Midbrain (tissue), 1 donor: ENCODE measurements at places on chromosomes 11 and 22.

GRCh38 chr11:121575250-121575962 lies 122.6 kb upstream of the SORL1-AS1 start:
- peak; percentile 63 for DNase-seq

DNA sequence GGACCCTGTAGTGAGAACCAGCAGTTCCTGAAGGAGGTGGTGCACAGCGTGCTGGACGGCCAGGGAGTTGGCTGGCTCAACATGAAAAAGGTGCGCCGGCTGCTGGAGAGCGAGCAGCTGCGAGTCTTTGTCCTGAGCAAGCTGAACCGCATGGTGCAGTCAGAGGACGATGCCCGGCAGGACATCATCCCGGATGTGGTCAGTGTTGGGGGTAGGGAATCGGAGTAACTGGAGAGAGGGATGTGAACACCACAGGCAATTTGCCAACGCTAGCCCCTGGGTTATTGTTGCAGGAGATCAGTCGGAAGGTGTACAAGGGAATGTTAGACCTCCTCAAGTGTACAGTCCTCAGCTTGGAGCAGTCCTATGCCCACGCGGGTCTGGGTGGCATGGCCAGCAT lies 19.9 kb downstream of the MADD start:
- DNase-seq: no peak

DNA sequence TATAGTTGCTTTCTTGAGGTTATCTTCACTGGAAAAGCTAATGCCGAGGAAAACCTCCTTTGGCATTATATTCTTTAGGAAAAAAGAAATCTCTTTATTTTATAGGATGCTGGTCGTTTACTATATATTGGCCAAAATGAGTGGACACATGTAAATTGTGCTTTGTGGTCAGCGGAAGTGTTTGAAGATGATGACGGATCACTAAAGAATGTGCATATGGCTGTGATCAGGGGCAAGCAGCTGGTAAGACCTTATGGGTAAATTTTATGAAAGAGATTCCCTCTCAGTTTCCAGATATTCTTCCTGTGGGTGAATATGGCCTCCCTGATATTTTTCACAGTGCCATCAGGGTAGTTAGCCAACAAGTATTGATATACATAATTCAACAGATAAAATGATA lies 29.4 kb upstream of the TTC36 start:
- DNase-seq: no peak

- DNase-seq: no peak
Measured at GRCh38 chr11:84234011-84234410, 947.8 kb upstream of the CCDC90B start.

- DNase-seq: no peak
Measured at GRCh38 chr22:34842630-34843029, 223.3 kb upstream of the ISX start.

- DNase-seq: no peak
Measured at GRCh38 chr22:22022255-22022840, 39.8 kb upstream of the TOP3B start.

DNA sequence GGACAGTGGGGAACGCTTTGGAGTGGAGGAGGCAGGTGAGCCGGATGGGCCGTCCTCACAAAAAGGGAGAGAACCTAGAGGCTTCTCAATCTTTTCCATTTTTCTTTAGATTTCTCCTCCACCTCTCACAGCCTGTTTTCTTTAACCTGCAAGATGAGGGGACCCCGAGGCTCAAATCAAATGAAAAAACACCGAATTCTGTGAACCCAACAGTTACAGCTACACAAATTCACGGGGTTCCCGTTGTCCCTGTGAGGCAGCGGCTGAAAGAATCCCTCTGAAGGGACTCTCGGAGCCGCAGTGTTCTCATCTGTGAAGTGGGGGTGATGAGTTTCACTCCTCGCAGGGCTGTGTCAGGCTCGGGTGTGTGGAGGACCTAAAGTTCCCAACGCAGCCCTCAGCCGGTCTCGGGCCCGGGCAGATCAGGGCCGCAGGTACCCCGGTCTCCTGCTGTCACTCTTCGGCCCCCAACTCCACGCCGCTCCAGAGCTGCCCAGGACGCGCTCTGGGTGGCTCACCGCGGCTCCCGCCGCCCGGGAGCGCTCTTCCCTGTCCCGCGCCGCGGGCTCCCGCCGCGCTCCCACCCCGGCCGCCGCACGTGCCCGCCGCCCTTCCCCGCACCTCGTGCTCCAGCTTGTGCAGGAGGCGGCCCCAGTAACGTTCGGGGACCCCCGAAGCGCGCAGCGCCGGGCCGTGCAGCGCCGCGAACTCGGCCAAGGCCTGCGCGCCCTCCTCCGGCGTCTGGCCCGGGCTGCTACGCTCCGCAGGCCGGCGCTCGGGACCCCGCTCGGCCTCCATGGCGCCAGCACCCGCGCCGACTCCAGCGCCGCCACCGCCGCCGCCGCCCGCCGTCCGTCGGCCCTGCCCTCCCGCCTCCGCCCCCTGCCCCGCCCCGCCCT lies at the start of gene TTLL12:
Gene TTLL12 (minus strand): TSS at position 863 of the 899 bp plus-strand sequence. CDS start 65 bp downstream, at position 798.
- DNase-seq: peak; percentile 20

DNA sequence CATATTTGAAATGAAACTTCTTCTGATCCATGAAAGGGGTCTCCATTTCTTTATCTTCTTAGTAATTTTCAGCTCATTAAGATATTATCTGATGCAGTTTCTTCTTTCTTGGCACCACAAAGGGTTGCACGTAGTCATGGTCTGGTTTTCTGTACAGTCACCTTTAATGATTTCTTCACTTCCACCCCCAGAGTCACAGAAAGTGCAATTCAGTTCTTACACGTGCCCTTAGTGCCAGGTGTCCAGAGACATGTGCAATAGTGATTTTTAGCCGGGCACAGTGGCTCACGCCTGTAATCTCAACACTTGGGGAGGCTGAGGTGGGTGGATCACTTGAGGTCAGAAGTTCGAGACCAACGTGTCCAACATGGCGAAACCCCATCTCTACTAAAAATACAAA lies 202.8 kb upstream of the MTNR1B start:
- no peak for DNase-seq

- DNase-seq: no peak
Measured at GRCh38 chr11:114964676-114965214, 286.4 kb downstream of the NXPE2 start.

DNA sequence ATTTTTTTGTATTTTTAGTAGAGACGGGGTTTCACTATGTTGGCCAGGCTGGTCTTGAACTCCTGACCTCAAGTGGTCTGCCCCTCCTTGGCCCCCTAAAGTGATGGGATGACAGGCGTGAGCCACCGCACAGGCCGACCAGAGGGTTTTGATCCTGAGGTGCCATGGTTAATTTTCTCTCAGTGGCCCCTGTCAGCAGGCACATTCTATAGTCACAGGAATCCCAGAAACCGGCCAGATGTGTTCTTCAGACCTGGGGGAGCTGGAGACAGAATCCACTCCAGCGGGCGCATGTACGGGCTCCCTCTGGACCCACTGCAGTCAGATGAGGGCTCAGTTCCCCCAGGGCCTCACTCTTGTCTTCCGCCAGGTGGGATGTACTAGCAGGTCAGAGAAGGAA lies 17.0 kb downstream of the IGLL1 start:
- DNase-seq: no peak

GRCh38 chr22:50299785-50300619 lies 7.4 kb downstream of the PLXNB2 start:
- no peak for DNase-seq

DNA sequence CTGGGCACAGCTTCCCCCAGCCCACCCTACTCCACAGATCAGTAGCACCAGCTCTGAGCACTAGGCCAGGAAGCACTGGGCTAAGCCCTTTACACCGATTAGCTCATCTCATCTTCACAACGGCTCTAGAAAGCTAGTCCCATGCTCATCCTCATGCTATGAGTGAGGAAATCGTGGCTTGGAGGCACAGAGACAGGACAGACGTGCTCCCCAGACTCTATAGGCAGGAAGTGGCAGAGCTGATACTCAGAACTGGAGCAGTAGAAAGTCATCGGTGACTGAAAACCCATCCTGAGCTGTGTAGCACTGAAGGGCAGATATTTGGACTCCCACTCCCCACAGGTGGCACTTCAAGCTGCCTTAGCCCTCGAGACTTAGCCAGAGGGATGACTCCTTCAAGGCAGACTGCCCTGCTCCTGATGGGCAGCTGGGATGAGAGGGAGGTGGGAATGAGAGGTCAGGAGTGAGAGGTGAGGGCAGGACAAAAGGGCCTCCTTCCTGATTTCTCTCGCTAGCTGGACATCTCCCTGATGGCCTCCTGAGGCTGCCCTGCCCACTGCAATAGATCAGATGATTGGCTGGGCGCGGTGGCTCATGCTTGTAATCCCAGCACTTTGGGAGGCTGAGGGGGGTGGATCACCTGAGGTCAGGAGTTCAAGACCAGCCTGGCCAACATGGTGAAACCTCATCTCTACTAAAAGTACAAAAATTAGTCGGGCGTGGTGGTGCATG lies 9.7 kb downstream of the CD5 start:
- no peak for DNase-seq

DNA sequence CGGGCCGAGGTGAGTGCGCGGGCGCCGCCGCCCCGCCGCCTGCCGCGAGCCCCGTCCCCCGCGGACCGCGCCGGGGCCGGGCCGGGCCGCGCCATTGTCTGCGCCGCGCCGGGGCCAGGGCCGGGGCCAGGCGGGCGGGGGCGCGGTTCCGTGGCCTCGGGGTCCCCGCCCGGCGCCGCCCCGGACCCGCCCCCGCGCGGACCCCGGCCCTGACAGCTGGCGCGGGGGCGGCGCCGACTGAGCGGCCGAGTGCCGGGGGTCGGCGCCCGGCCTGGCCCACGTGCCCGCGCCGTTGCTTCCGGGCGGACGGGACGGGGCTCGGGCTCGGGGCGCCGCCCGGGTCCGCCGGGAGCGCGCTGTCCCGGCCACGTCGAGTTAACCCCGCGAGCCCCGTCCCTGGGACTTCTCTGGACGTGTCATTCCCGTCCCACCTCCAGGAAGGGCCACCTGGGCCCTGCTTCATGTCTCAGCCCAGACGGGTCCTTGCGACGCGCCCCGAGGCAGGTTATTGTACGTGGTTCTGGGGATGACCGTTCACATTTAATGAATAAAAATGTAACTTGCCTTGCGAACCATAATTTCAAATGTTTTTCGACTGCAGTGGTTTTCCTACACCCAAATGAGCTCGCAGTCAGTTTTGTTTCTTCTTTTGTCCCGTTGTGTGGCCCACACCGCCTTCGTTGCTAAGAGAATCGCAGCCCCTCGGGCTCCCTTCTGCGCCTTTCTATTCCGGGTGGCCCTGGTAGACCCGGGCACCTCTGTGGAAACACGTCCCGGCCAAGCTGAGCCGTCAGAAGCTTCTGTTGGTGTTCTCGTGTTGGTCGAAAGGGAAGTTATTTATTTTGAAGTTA lies 562 bp downstream of the ZBED4 start:
- peak; percentile 23 for DNase-seq

GRCh38 chr22:46362203-46362933 lies 26.9 kb downstream of the TRMU start:
- DNase-seq: no peak

GRCh38 chr22:22598144-22598543 lies 39.1 kb upstream of the PRAME start:
- DNase-seq: no peak

DNA sequence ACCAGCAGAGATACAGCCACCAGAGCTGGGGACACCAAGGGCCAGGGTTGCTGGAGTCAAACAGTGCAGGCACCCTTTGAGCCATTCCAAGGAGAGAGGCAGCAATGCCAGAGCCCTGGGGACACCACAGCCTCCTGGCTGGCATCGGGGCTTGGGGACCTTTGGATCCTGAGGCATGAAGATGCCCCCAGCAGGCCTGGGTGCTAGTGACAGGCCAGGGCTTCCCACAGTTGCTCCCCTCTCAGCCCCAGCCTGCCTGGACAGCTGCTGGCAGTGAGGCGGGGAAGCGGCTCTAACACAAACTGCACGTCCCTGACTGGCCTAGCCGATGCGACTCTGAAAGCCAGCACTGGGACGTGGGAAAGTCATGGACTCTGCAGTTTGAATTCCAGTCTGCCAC lies 2.7 kb downstream of the CD5 start:
- no peak for DNase-seq

DNA sequence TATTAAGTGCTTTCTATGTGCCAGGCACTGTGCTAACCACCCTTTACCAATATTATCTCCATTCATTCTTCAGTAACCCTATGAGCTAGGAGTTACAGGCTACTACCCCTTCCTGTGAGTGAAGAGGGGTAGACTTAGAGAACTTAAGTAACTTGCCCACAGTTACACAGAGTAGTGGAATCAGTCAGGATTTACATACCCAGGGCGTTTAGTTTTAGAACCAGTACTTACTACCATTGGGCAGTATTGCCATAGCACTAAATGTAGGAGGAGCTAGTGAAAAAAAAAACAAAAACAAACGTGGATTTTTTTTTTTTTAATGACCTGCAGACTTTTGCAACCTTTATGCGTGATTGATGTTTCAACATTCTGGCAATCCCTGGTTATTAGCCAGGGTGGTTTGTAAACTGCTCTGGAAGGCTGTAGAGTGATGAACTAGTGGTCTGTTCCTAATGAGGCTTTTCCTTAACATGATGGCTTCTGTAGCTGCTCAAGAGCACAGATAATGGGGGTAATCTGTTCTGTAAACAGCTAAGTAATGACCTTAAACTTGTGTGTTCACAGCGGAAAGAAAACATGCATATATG lies 11.4 kb downstream of the TBCEL start:
- no peak for DNase-seq

DNA sequence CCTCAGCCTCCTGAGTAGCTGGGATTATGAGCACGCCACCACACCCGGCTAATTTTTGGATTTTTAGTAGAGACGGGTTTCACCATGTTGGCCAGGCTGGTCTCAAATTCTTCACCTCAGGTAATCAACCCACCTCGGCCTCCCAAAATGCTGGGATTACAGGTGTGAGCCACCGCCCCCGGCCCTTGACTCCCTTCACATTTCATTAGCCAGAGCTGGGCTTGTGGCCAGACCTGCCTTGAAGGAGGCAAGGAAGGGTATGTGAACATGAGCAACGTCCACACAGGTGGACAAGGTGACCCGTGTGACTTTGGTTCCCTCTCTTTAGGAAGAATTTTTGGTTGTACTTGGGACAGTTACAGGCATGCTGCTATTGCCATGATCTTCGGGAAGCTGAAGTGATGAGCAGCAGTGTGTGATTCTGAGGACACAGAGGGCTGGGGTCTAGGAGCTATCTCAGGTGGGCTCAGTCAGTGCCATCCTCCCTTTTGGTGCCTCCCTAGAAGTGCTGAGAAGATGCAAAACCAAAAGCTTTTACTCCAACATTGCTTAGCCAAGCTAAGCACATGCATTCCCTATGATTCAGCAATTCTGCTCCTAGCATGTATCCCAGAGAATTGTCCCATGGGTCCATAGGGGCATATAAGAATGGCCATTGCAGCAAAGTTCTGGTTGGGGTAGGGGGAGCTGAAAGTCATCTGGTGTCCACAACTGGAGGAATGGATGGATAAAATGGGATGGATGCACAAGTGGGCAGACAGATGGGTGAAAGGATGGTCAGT lies 6.1 kb downstream of the AP5B1 start:
- DNase-seq: no peak

- DNase-seq: no peak
Measured at GRCh38 chr11:12176410-12176809, 66.0 kb downstream of the MICAL2 start.
